Pulmonary artery endothelial cell (primary cell): ENCODE measurements at places on chromosomes 11 and 22. TPM values are rescaled to one million over a fixed set of nuclear protein-coding genes. Genes with fewer than 3 reads are reported as not detected.

- DNase-seq, result no peak
Observed at GRCh38 chr11:20594274-20595061, 4.9 kb upstream of the SLC6A5 start.

DNA sequence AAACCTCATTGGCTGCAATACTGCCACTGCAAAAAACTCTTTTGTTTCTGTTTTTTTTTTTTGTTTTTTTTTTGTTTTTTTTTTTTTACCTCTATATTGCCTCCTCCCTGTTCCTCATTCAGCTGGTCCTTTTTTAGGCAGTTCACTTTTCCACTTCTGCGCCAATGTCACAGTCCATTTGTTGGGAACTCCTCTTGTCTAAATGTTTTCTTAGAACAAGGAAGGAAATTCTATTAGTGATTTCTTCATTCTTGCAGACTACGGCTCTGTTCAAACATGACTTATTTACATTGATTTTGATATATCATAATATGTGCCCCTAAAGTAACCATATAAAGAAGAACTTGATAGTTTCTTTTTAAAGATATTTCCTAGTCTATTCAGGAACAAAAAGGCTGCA is 2.9 kb downstream of the FAM118B start:
- no peak for DNase-seq

DNA sequence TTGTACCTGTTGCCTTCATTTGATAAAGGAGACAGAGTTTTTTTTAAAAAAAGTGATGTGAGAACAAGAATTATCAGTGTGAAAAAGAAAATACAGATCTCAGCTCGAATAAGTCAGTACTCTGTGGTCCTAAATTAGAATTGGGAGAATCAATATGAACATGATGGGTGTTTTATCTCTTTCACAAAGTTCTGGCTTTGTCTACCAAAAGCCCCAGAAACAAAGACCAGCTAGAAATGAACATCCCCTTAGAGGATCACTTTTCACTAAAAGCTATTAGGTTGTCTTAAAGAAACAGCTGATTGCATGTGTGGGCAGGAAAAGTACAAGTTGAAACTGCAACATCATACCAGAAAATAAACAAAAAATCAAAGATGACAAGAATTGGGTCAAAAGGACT is 8.4 kb upstream of the ST14 start:
- DNase-seq, result no peak

- peak; percentile 4 for DNase-seq
Observed at GRCh38 chr11:29119116-29119515, 897.7 kb downstream of the KCNA4 start.

DNA sequence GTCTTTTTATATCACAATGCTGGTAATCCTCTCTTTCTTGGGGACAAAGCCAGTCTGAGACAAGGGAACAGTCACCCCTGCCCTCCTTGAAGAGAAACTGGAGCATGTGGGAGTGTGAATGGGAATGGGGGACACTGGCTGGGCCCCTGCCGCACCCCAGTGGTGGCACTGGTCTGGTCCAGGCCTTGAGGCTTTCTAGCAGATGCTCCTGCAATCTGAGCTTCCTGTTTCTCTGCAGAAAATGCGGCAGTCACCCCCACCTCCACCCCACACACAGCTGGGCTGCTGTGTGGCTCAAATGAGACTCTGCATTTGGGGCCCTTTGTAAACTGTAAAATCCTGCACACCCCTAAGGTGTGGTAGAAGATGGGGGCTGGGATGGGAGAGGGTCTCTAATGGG is 6.6 kb upstream of the MARK2 start:
- DNase-seq, result no peak

DNA sequence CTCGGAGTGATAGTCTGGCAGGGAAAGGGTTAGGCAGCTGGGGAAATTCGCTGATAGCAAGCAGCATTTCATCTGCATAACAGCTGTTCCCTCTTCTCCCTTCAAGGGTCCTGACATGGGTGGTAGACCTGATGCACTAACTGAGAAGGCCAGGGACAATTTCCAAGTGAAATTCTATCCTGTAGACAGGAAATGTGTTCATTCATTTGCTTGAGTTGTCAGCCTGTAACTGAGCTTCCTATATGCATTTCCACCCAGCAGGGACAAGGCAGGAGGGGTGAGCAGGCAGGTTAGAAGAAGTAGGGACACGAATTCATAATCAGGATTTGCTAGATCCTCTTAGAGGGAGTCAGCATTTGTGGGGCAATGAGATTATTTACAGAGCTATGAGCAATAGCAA is 154.3 kb upstream of the NCAM1 start:
- no peak for DNase-seq

Gene P2RY6
- total RNA-seq, result 0.13 TPM in 1 of 2 replicates, not detected in the other
